Right renal pelvis (tissue), 4 donors: ENCODE measurements at places on chromosomes 6 and 20. TPM values are rescaled to one million over a fixed set of nuclear protein-coding genes. Genes with fewer than 3 reads are reported as not detected.

FAM83B gene
- 11.5 TPM for polyA plus RNA-seq

HLA-DRB5 gene
- polyA plus RNA-seq = 51.0 TPM

VWA7 gene
- polyA plus RNA-seq = 7.1 TPM

KIF25 gene
- polyA plus RNA-seq = 0.90 TPM

LRRN4 gene
- polyA plus RNA-seq = 11.0 TPM

HLA-G gene
- polyA plus RNA-seq = 3.3 TPM

EDN3 gene
- polyA plus RNA-seq = 6.6 TPM

CITED2 gene
- polyA plus RNA-seq = 173 TPM

OPN5 gene
- polyA plus RNA-seq = 0.52 TPM

KCNB1 gene
- 0.39 TPM for polyA plus RNA-seq

COL11A2 gene
- polyA plus RNA-seq = 5.6 TPM

PAK5 gene
- 0.51 TPM for polyA plus RNA-seq

HFE gene
- polyA plus RNA-seq = 6.2 TPM

HLA-DQB2 gene
- polyA plus RNA-seq = not detected

PRICKLE4 gene
- polyA plus RNA-seq = 3.5 TPM

HRH3 gene
- polyA plus RNA-seq = 0.16 TPM

DAAM2 gene
- polyA plus RNA-seq = 22.7 TPM

TINAG gene
- polyA plus RNA-seq = 27.2 TPM

CALHM6 gene
- polyA plus RNA-seq = 5.6 TPM

CNR1 gene
- polyA plus RNA-seq = 0.49 TPM

DLK2 gene
- polyA plus RNA-seq = 0.98 TPM

MUC21 gene
- not detected for polyA plus RNA-seq

RFX6 gene
- not detected for polyA plus RNA-seq

ACTL10 gene
- polyA plus RNA-seq = 0.22 TPM

HLA-DPB1 gene
- polyA plus RNA-seq = 18.4 TPM

AAR2 gene
- polyA plus RNA-seq = 46.3 TPM

FAM217A gene
- 1.2 TPM for polyA plus RNA-seq

TREML1 gene
- polyA plus RNA-seq = 0.89 TPM

SLC22A23 gene
- polyA plus RNA-seq = 12.3 TPM

ZBP1 gene
- polyA plus RNA-seq = 0.12 TPM

AHCY gene
- 211 TPM for polyA plus RNA-seq

SLC32A1 gene
- 1.4 TPM for polyA plus RNA-seq

CD93 gene
- 47.6 TPM for polyA plus RNA-seq

PRPH2 gene
- 4.3 TPM for polyA plus RNA-seq

MYB gene
- polyA plus RNA-seq = 3.7 TPM

PRR18 gene
- polyA plus RNA-seq = 0.43 TPM

MACROD2 gene
- 13.8 TPM for polyA plus RNA-seq

CHRNA4 gene
- 6.1 TPM for polyA plus RNA-seq

SLC17A1 gene
- 27.5 TPM for polyA plus RNA-seq
